Calu3 (cell line): ENCODE measurements at places on chromosomes 4 and X.

DNA sequence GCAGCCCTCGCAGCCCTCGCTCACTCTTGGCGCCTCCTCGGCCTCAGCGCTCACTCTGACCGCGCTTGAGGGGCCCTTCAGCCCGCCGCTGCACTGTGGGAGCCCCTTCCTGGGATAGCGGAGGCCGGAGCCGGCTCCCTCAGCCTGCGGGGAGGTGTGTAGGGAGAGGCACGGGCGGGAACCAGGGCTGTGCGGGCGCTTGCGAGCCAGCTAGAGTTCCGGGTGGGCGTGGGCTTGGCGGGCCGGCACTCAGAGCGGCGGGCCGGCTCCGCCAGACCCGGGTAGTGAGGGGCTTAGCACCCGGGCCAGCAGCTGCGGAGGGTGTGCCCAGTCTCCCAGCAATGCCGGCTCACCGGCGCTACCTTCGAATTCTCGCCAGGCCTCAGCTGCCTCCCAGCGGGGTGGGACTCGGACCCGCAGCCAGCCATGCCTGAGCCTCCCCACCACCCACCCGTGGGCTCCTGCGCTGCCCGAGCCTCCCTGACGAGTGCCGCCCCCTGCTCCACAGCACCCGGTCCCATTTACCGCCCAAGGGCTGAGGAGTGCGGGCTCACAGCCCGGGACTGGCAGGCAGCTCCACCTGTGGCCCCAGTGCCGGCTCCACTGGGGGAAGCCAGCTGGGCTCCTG is 1.4 kb upstream of the AADAT start:
- DNase-seq, result peak; percentile 7

DNA sequence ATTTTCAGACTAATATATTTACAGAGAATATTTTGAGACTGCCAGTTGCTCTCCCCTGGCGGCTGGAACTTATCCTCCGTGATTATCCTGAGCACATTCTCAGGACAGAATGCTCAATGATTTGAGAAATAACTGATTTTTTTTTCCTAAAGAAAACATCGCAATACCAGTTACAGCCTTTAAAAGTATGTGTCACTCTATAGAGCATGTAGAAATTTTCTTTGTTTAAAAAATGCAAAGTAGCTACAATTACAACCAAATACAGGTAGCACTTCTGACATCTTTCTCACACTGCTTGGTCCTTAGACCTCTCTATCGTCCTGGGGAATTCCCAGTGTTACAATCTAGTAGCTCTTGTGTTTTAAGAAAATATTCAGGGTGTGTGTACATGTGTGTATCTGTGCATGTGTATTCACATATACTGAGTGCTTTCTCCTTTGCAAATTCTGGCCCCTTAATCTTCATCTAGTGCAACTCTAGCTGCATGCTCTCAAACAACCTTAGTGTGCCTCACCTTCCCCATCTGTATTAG is 13.8 kb downstream of the APBB2 start:
- no peak for DNase-seq

- no peak for DNase-seq
Measured at GRCh38 chr4:19806865-19807264, 444.8 kb upstream of the SLIT2 start.

GRCh38 chrX:87299563-87300160 is 217.9 kb upstream of the KLHL4 start:
- peak; percentile 1 for DNase-seq

- DNase-seq, result no peak
Measured at GRCh38 chrX:100743009-100743607, 11.2 kb upstream of the SYTL4 start.
